ENCODE measurements at places on chromosomes 2 and 18. TPM values are rescaled to one million over a fixed set of nuclear protein-coding genes. Genes with fewer than 3 reads are reported as not detected.

- H3K36me3 ChIP-seq, result no peaks in the 10 kb centered on the region
- H3K4me1 ChIP-seq, result peaks cover 23% of the 10 kb centered on the region
- DNase-seq, result no peak
- no peaks in the 10 kb centered on the region for H3K27me3 ChIP-seq
- no peak overlapping the region for H3K4me3 ChIP-seq
Observed at GRCh38 chr2:43321446-43321845, 95.0 kb upstream of the ZFP36L2 start.

DNA sequence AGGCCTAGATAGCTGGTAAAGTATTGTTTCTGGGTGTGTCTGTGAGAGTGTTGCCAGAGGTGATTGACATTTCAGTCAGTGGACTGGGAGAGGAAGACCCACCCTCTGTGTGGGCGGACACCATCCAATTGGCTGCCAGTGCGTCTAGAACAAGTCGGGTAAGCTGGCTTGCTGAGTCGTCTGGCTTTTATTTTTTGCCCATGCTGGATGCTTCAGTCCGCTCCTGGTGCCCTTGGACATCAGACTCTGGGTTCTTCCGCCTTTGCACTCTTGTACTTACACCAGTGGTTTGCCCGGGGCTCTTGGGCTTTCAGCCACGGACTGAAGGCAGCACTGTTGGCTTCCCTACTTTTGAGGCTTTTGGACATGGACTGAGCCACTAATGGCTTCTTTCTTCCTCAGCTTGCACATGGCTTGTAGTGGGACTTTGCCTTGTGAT, 24.3 kb downstream of the DIS3L2 start:
- H3K36me3 ChIP-seq, result no peaks in the 10 kb centered on the region
- peaks cover 12% of the 10 kb centered on the region for H3K4me1 ChIP-seq
- peak; percentile 27 for DNase-seq
- no peak overlapping the region for H3K4me3 ChIP-seq
- H3K27me3 ChIP-seq, result no peaks in the 10 kb centered on the region
- H3K27ac ChIP-seq, result no peak overlapping the region

DNA sequence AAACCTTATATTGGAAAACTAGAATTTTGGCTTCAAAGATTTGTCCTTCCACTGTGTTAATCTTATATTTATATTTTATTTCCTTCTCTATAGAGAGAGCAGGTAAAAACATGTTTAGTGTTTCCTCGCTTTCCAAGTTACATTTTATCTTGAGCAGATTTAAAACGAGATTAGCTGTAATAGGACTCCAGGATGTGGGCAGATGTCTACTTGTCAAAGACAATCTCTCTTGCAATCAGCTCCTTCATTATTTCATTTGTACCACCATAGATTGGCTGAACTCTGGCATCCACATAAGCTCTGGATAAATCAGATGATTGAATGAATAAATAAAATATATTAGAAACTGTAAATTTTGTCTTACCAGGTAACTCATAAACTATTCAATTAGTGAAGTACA, 17.5 kb upstream of the KANSL1L start:
- H3K36me3 ChIP-seq, result no peaks in the 10 kb centered on the region
- H3K27ac ChIP-seq, result no peak overlapping the region
- no peaks in the 10 kb centered on the region for H3K4me1 ChIP-seq

Gene CNTNAP5
- total RNA-seq, result not detected

Gene SLC9A4
- 0.07 TPM for total RNA-seq

Gene POTEC
- total RNA-seq, result not detected

Gene EHD3
- not detected for total RNA-seq

Data from HCT116 (cell line).